Cardiac septum (tissue), 1 donor: ENCODE measurements at places on chromosomes 12 and 14. TPM values are rescaled to one million over a fixed set of nuclear protein-coding genes. Genes with fewer than 3 reads are reported as not detected.

DNA sequence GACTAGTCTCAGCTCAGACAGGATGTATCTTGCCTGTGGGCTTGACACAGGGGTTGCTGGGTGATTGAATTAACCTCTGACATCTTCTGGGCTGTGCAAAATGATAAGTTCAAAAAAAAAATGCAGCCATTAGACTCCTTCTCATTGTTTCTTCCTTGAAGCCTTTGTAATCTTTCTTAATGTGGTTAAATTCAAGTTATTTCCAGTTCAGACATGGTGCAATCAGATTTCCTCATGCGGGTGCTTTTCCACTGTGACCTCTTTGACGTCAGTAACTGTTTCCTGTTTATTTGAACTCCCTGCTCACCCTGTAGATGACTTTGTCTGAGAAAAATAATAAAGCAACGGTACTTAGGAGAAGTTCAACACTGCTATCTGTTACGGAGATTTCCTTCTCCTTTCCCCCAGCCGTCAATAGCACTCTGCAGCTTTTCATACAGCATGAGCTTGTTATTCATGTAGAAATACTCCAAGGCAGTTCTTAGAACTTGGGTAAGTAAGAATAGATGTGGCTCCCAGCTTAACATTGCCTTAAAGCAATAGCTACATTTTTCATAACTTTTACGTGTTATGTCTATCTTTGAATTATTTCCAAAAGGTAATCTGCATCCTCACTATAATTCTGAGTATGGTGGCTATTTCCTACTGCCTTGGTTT, 155.5 kb downstream of the PRKCH start:
- DNase-seq = no peak

The BTBD6 gene
- 34.9 TPM for total RNA-seq

The RTN1 gene
- total RNA-seq = 0.97 TPM

DNA sequence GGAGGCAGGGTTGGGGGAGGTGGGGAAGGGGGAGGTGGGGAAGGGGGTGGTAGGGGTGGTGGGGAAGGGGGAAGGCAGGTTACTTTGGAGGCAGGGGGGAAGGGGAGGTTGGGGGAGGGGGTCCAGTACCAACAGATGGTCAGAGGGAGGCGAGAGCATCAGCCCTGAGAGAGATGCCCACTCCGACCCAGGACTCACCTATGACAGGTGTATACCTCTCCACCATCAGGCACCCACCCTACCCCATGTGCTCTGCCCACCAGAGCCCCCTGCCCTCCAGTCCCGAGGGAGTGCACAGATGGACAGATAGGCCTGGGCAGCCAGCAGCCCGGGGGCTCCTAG, 18.6 kb downstream of the JAG2 start:
- DNase-seq = no peak
